ENCODE measurements at places on chromosomes 12 and 14.

DNA sequence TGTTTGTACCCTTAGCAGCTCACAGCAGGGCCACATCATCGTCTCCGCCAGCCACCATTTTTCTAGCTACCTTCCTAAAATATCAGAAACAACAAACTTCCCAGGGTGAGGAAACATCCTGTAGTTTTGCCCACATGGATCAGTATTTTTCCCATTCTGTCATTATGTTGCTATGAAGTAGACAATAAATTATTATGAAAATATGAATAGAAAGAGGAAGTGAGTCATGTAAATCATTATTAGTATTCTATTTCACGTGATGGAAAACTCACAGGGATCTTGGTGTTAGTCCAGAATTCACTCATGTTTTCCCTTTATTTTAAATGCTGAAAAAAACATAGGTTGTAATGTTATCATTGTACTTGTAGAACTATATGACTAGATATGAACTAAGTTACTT lies 319.4 kb downstream of the SYT1 start:
- no peak for DNase-seq

DNA sequence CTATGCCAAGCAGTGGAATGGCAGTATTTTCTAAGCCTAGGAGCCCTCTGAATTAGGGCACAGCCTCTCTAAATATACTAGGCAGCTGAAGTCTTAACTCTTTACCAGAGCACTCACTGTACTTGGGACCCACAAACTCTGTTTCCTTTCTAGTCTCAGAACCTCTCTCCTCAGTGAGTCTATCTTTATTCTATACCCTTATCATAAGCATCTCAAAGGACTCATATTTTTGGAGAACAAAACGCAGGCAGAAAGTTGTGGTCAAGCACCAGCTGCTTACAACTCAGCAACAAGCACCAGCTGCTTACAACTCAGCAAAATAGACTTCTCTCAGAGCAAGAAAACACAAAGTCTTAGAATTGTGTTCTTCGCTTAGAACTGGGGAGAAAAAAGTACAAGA lies 993 bp downstream of the CCDC196 start:
- no peak for DNase-seq

- no peak for DNase-seq
Measured at GRCh38 chr12:109020796-109021380, at the start of gene SVOP. SVOP (minus strand) TSS chr12:109021068; CDS start chr12:109020868, 200 bp downstream.

GRCh38 chr12:8813572-8814357 lies 8.7 kb upstream of the A2ML1 start:
- no peak for DNase-seq

DNA sequence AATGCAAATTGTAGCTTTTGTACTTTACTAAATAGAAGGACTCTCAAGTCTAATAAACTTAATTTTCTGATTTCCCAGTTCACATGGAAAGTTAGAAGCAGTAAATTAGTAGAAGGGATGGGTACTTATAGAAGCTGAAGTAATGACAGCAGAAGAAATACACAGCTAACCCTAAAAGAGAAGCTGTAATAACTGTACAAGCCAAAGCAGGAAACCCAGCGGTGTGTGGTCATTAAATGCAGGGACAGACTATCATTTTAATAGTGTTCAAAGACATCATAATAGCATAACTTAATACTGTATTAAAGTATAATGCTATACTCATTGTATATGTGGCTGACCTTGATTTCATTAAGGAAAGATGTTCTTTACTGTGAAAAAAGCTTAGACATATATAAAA lies 74.9 kb downstream of the PCNX1 start:
- DNase-seq, result no peak

DNA sequence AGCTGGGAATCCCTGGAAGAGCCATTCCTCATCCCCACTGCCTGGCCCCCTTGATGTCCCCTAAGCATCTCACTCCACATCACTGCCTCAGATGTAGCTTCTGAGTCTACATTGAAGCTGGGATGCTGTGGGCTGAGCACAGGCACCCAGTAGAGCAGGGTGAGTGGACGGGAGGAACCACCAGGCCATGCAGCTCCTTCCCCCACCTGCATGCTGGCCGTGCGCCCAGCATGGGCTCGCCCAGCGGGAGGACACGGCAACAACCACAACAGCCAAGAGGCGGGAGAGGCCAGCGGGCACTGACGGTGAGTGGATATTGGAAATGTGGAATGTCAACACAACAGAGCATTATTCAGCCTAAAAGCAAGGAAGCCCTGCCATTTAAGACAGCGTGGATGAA lies 310.9 kb downstream of the ADGRD1 start:
- no peak for DNase-seq

DNA sequence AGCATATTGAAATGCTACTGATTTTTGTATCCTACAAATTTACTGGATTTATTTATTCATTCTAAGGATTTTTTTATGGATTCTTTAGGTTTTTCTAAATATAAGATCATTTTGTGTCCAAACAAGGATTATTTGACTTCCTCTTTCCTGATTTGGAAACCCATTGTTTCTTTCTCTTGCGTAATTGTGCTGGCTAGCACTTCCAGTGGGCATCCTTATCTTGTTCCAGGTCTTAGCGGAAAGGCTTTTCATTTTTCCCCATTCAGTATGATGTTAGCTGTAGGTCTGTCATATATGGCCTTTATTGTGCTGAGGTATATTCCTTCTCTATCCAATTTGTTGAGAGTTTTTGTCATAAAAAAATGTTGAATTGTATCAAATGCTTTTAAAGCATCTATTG lies 57.2 kb upstream of the RHOJ start:
- DNase-seq, result no peak

DNA sequence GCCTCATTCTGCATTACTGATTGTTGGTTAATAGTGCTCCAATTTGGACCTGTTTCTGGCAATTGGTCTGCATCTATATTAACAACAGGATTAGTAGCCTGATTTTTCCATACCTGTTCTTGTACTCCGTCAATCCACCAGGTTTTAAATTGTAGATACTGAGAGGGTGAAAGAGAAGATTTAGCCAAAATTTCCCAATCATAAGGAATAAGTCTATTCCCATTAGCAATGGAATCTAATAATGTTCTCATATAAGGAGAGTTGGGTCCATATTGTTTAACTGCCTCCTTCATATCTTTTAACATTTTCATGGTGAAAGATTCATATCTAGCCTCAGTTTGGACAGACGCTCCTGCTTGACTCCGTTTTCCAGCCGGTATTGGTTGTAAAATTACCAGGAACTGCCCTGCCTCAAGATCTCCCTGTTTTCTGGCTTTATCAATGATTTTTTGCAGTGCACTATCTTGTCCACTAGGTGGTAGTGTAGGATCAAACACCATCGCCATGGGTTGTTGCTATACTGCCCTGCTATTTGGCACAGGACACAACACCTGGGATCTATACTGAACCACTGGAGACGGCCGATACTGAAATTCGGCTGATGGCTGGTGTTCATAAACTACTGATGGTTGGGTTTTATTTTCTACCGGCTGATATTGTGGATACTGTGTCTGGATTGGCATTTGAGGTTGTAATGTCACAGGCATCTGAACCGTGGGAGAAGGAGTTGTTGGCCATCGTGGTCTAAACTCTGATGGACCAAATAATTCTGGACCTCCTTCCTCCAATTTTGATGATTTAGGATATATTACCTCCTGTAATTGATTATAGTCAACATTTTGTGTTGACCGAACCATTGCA lies 25.2 kb downstream of the DHRS4L2 start:
- DNase-seq, result peak; percentile 29

GRCh38 chr14:24808412-24808811 lies 174.4 kb upstream of the GZMB start:
- no peak for DNase-seq

- DNase-seq, result no peak
Measured at GRCh38 chr12:19850346-19851065, 411.2 kb downstream of the AEBP2 start.

DNA sequence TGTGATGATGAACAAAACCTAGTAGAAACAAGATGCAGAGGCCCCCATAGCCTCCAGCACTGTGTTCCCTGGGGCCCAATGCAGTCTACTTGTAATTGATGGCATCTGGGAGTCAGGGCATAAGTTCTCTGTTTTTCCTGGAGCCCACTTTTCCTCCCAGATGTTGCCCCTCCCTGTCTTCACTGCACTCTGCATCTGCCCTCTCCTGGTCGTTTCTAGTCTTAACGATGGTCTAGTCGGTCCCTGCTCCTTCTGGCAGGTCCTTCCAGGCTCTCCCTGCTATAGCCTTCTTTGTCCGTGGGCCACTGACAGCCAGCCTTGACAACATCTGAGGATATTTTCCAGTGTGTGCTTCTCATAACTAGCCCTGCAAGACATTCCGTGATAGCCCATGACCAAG lies 208.3 kb downstream of the GXYLT1 start:
- DNase-seq, result no peak

GRCh38 chr14:103547455-103547940 lies 15.0 kb downstream of the BAG5 start:
- no peak for DNase-seq

DNA sequence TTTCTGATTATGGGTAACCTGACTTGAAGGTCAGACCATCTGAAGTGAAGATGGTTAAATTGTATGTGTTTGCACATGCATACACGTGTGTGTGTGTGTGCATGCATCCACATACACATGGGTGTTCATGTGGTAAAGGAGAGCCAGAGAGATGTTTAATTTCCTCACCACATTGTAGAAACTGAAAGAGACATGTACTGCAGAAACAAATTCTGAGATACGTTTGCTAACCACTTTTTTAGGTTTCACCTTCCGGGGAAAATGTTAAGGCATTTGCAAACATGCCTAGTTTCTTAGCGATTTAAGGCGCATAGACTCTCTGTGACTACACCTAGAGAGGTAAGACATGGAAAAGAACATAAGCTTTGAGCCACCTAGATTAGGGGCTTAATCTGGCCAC lies 362.9 kb downstream of the RAD51B start:
- DNase-seq, result no peak

DNA sequence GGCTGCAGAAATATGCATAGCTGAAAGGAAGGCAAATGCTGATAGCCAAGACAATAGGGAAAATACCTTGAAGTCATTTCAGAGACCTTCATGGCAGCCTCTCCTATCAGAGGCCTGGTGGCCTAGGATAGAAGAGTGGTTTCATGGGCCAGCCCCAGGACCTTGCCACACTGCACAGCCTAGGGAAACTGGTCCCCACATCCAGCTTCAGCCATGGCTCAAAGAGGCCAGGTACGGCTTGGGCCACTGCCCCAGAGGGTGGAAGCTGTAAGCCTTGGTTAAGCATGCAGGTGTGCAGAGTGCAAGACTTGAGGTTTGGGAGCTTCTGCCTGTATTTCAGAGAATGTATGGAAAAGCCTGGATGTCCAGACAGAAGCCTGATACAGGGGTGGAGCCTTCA lies 101.0 kb upstream of the KITLG start:
- DNase-seq, result no peak

- no peak for DNase-seq
Measured at GRCh38 chr12:27682534-27682933, 13.7 kb upstream of the REP15 start.

GRCh38 chr12:88267630-88268029 lies 125.5 kb downstream of the TMTC3 start:
- DNase-seq, result no peak

GRCh38 chr12:48105321-48105866 lies 485 bp downstream of the SENP1 start:
- peak; percentile 18 for DNase-seq

- no peak for DNase-seq
Measured at GRCh38 chr12:55499810-55500252, 7.7 kb downstream of the OR6C68 start.

GRCh38 chr12:123054371-123054770 lies 73.9 kb downstream of the ARL6IP4 start:
- DNase-seq, result no peak

- DNase-seq, result no peak
Measured at GRCh38 chr12:64611341-64612284, 1.3 kb downstream of the RASSF3 start.

GRCh38 chr14:52485350-52485960 lies 66.8 kb downstream of the TXNDC16 start:
- no peak for DNase-seq

DNA sequence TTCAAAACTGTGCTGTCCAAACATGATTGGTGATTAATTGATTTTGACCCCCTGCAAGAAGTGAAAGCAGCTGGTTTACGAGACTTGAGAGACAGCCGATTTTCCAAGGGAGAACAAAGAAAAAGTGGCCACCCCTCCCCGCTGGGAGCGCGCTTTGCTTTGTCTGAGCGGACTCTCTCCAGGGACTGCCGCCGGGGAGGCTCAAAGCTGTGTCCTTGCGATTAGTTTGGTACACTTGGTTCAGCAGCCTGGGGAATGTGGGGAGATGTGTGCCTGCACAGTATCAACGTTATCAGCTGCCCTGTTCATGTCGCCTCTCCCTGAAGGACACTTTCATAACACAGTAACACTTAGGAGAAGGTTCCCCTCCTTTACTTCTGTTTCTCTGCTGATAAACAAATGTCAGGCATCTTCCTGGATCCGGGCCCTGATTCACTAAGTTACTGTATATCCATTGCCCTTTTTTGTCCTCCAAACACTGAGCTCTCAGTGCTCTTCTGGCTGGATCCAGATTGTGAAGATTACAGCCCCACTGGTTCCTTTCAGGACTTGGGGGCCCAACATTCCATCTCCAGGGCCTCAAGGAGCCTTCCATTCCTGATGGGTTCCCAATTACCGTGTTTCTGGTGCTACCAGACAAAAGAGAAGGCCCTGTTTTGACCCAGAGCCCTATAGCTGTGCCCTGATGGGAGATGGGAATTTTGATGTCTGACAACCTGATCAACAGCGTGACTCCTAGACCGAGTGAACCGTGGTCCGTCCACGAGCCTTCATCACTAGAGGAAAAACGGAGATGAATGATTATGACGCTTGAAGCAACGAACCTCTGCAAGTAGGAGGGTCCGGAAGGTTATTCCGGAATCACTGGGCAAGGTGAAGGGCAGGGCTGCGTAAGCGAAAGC lies 31.7 kb upstream of the TUBA1C start:
- DNase-seq, result no peak

GRCh38 chr14:27863166-27863565 lies 903.4 kb upstream of the FOXG1 start:
- no peak for DNase-seq

- no peak for DNase-seq
Measured at GRCh38 chr14:51093371-51094281, 1.3 kb downstream of the TRIM9 start.

DNA sequence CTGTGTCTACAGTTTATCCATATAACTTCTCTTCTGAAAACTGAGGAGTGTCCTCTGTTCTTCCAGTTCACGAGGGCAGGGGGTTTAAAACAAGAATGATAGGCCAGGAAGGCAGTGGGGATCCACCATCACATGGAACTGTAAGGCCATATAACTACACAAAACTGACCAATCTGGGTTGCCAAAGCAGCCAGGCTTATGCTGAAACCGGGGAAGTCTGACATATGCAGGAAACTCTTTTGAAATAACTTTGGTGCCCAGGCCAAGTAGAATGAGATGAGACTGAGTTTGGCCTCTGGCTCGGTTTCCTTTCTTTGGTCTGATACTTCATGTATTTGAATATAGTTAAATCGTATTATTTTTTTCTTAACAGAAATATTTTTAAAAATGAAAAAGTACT lies 18.0 kb upstream of the ATF1 start:
- no peak for DNase-seq

- DNase-seq, result no peak
Measured at GRCh38 chr14:87152693-87153092, 840.3 kb downstream of the GALC start.

- DNase-seq, result no peak
Measured at GRCh38 chr12:44603701-44604100, 272.4 kb downstream of the NELL2 start.
